ENCODE measurements at places on chromosomes 12 and 14. TPM values are rescaled to one million over a fixed set of nuclear protein-coding genes. Genes with fewer than 3 reads are reported as not detected.

DNA sequence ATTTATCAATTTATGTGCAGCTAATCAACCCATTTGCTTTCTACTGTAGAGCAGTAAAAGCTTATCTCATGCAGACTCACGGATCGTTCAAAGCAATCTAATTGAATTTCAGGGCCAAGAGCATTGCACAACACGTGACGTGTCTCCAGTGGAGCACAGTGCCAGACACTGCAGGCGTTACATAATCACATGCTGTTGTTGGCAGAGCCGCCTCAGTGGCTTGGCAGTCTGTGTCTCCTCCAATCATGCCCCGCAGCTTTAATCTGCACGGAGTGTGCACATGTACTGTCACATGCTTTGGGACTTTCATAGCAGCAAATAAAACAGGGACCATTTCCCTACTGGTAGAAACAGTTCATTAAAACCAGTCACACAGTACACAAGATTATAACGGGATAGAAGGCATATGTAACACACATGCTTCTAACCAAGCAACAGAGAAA, 309.3 kb downstream of the ITPR2 start:
- H3K4me1 ChIP-seq: peaks cover 7% of the 10 kb centered on the region
- peak overlapping the region; percentile 51 for H3K27ac ChIP-seq
- H3K4me3 ChIP-seq: no peak overlapping the region
- DNase-seq: no peak

GRCh38 chr14:32336702-32337101, 7.6 kb downstream of the AKAP6 start:
- no peak overlapping the region for H3K27ac ChIP-seq
- no peak for DNase-seq
- no peaks in the 10 kb centered on the region for H3K4me1 ChIP-seq
- no peaks in the 10 kb centered on the region for H3K36me3 ChIP-seq
- H3K4me3 ChIP-seq: no peak overlapping the region

DNA sequence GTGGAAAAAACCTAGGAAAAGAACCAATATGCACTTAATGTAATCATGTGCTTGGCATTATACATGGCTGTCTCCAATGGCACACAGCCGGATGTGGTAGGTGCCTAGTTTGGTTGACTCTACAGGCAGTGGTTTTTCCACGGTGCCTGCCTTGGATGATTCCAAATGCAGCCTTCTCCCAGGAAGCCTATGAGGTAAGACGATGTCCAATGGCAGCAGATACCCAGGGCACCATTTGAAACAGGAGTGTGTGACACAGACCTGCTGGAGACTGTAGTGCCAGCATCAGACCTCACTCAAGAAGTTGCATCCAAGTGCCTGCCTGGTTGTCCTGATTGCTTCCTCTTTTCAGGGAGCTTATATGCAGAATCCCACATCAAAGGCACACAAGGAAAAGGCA, 88.0 kb upstream of the VASH1 start:
- DNase-seq: no peak
- H3K27me3 ChIP-seq: no peaks in the 10 kb centered on the region
- no peaks in the 10 kb centered on the region for H3K4me1 ChIP-seq
- H3K36me3 ChIP-seq: no peaks in the 10 kb centered on the region

GRCh38 chr14:24279301-24280186, 8.1 kb upstream of the RABGGTA start:
- H3K36me3 ChIP-seq: no peaks in the 10 kb centered on the region
- H3K4me3 ChIP-seq: no peak overlapping the region
- H3K27me3 ChIP-seq: no peaks in the 10 kb centered on the region

- H3K4me3 ChIP-seq: peak within 1 kb of the TSS; percentile 55
- peaks cover 10% of the 10 kb centered on the region for H3K4me1 ChIP-seq
- no peak for DNase-seq
Observed at GRCh38 chr12:56521590-56522371, at the start of gene RBMS2. Gene RBMS2, plus strand, starts transcription at chr12:56521820. Its CDS starts 204 bp downstream, at chr12:56522024.

GRCh38 chr14:89085231-89085731, 260.8 kb downstream of the TTC8 start:
- no peak for DNase-seq
- no peak overlapping the region for H3K4me3 ChIP-seq
- H3K36me3 ChIP-seq: no peaks in the 10 kb centered on the region
- H3K27ac ChIP-seq: no peak overlapping the region

DNA sequence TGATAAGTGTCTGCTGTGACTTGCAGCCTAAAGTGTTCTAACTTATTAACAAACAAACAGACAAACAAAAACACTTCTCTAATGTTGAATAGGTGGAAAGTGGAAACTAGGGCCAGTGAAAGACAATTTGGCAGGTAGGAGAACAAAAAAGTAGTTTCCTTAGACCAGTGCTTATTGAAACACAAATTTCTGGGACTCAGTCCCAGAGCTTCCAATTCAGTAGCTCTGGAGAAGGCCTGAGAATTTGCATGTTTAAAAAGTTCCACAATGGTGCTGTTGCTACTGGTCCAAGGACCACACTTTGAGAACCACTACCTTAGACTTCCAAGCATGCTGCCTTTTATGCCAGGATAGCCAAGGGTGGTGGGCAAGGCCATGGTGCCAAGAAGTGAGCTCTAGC, 67.8 kb downstream of the AKAP6 start:
- DNase-seq: no peak
- H3K27ac ChIP-seq: no peak overlapping the region
- no peak overlapping the region for H3K4me3 ChIP-seq
- H3K36me3 ChIP-seq: no peaks in the 10 kb centered on the region
- no peaks in the 10 kb centered on the region for H3K4me1 ChIP-seq

DNA sequence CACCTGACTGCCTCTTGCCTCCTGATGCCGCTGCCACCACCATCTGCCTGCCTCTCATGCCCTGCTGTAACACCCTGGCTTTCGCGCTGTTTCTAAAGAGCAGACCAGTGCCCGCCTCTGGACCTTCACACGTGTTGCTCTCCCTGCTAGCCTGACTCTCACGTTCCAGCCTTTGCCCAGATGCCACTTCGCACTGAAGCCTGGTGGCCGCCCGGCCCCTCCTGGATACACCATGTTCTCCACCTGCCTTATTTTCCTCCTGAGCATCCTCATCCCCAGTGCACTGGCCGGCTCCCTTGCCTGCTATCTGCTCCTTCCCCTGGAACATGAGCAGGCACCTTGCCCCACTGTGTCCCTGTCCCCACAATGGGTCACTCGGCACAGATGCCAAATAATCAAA, 146.5 kb downstream of the PIWIL1 start:
- H3K36me3 ChIP-seq: no peaks in the 10 kb centered on the region
- DNase-seq: no peak
- no peak overlapping the region for H3K4me3 ChIP-seq

DNA sequence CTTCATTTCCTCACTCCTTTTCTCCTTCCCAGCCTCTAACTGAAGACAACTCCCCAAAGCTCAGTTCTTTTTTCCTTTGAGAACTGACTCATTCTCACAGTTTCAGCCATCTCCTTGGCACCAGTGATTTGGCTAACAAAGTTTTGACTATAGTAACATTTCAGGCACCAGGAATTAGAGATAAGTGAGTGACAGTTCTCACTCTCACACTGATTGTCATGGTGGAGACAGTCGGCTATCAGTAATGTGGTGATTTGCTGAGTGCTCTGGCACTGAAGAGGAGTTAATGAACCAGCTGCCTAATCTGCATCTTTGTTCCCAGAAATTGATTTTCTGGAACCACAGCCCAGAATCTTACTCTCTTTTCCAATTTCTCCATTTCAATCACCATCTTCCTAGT, 29.5 kb downstream of the HELB start:
- H3K4me3 ChIP-seq: no peak overlapping the region
- H3K36me3 ChIP-seq: no peaks in the 10 kb centered on the region
- no peak for DNase-seq
- no peak overlapping the region for H3K27ac ChIP-seq

DNA sequence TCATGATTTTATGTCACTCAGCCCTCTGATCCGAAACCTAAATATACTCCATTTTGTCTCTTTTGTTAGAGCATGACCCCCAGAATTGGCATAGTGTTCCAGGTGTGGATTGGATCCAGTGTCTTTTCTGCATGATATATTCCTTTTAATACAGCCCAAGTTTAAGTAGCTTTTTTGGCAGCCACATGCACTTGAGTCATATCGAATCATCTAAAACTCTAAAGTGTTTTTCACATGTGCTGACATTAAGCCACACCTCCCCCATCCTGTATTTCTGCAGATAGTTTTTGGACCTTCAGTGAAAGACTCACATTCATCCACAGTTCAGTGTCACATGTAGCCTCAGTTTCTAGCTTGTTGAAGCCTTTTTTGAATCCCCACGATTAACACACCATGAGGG, 30.6 kb downstream of the BORCS5 start:
- H3K27me3 ChIP-seq: no peaks in the 10 kb centered on the region
- no peak overlapping the region for H3K4me3 ChIP-seq
- H3K4me1 ChIP-seq: no peaks in the 10 kb centered on the region
- no peak for DNase-seq

GRCh38 chr12:117027251-117028086, 71.7 kb downstream of the TESC start:
- H3K4me1 ChIP-seq: no peaks in the 10 kb centered on the region
- H3K4me3 ChIP-seq: no peak overlapping the region
- H3K27me3 ChIP-seq: no peaks in the 10 kb centered on the region
- H3K36me3 ChIP-seq: no peaks in the 10 kb centered on the region
- H3K27ac ChIP-seq: no peak overlapping the region
- no peak for DNase-seq

DNA sequence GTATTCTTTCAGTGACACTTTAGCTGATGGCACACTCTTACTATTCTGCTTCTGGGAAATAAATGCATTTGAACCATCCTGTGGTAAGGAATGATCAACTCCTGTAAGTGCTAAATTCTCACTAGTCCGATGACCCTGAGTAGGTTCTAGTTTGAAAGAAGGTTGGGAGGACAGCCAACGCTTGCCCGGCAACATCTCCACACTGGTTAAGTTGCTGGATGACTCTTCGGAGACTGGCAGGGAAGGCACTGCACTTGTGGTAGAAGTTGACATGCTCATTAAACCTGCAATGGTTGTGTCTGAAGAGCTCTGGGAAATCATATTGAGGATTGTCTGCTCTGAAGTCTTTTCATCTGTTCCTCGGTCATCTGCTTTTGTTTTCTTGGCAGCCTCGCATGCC, 12.0 kb upstream of the KANSL2 start:
- no peaks in the 10 kb centered on the region for H3K4me1 ChIP-seq
- H3K4me3 ChIP-seq: no peak overlapping the region
- no peaks in the 10 kb centered on the region for H3K27me3 ChIP-seq
- no peak for DNase-seq
- peaks cover 43% of the 10 kb centered on the region for H3K36me3 ChIP-seq
- H3K27ac ChIP-seq: no peak overlapping the region

DNA sequence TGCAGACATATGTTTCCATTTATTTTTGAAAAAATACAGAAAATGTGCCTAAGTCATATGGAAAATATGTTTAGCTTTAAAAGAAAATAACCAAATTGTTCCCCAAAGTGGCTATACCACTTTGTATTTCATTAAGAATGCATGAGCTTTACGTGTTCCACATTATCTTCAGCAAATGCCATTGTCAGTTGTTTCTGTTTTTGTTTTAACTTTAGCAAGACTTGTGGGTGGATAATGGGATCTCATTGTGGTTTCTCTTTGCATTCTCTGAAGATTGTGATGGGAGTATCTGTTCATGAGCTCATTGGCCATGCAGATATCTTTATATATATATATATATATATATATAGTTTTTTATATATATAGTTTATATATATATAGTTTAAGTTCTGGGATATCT, 181.5 kb downstream of the CCER1 start:
- no peak overlapping the region for H3K27ac ChIP-seq
- DNase-seq: no peak
- no peaks in the 10 kb centered on the region for H3K27me3 ChIP-seq
- H3K4me3 ChIP-seq: no peak overlapping the region

The PLEKHH1 gene
- 6.7 TPM for total RNA-seq

The PCNX4 gene
- total RNA-seq: 60.0 TPM

The ANGEL1 gene
- total RNA-seq: 19.1 TPM

The ANKRD33 gene
- total RNA-seq: 0.21 TPM
